ENCODE measurements at places on chromosomes 3 and 15.

- DNase-seq = no peak
Observed at GRCh38 chr3:37646865-37647264, 214.8 kb upstream of the CTDSPL start.

DNA sequence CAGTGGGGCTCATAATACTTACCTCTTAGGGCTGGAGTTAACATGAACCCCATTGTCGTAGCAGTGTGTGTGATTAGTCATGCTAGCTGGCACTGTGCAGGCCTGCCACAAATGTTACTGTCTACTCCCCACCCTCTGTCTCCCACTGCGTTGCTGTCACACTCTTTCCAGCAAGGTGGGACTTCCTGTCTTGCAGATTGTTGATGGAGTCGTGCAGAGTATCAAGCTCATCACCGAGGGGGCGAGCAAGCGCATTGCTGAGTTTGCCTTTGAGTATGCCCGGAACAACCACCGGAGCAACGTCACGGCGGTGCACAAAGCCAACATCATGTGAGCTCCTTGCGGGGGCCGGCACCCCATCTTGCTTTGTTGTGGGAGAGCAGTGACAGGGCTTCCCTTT is 12.9 kb downstream of the IDH3A start:
- no peak for DNase-seq

DNA sequence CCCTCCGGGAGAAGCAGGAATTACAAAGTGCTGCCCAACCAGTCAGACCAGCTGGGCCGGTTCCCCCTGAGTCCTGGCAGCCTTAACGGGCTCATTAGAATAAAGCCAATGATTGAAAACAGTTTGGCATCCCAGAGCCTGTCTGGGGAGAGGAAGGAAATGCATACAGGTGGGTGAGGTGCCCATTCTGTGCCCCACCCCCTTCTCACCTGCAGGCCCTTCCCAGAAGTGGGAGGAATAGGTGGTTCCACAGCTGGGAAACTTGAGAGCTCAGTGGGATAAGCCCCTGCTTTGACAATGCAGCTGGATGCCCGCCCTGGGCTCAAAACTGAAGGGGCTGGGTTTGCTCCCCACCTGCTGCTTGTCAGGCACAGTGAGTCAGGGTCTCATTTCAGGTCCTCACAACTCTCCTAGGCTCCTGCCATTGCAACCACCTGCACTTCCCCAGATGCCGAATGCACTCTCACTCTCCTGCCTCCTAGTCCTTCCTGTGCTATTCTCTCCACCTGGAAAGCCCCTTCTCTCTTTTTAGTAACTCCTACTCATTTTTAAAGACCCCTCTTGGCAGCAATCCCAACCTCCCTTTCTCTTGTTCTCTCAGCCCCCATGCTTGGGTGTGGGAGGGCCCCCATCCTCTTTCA is 5.5 kb upstream of the BUB1B start:
- no peak for DNase-seq

GRCh38 chr3:108130236-108130635 is 39.4 kb upstream of the CD47 start:
- no peak for DNase-seq

- DNase-seq = no peak
Observed at GRCh38 chr3:81094986-81095385, 666.5 kb downstream of the GBE1 start.
